ENCODE measurements at places on chromosomes 11 and 22.

GRCh38 chr11:33753304-33753967, 17.2 kb upstream of the CD59 start:
- DNase-seq = peak; percentile 15

GRCh38 chr11:111359223-111360149, 19.6 kb downstream of the POU2AF1 start:
- DNase-seq = no peak

DNA sequence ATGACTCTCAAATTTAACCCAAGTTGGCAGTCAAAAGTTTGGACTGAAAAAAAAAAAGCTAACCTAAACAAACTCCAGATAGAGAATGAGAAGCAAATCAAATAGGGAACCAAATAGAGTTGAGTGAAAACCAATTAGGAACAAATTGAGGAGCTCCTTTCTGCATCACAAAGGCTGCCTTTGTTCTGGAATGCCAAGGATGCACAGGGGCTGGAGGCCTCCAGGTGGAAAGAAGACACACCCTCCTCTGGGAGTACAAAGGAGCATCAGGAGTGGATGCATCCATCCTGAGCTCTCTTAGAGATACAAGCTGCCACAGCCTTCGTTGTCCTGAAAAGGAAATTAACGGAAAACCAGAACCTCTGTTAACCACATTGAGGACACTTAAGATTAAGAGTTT, 73.3 kb downstream of the MRGPRX1 start:
- no peak for DNase-seq

DNA sequence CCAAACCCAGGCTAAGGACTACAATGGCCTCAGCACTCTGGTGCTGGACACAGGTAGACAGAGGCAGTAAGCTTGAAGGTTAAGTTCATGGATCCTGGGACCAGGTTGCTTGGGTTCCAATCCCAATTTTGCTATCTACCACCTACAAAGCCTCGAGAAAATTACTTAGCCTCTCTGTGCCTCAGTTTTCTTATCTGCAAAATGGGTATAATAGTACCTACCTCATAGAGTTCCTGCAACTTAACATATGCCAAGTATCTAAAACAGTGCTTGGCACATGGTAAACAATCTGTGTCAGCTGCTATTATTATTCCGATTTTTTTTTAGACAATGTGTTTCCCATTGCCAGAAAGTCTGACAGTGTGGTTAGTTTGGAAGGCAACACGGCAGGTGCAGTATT, 37.5 kb downstream of the SYN3 start:
- DNase-seq = no peak

GRCh38 chr11:123086305-123086704, 24.4 kb upstream of the HSPA8 start:
- DNase-seq = peak; percentile 84

GRCh38 chr11:46353698-46354097, 6.4 kb downstream of the DGKZ start:
- no peak for DNase-seq

- DNase-seq = no peak
Observed at GRCh38 chr11:8757047-8757446, 74.5 kb downstream of the RPL27A start.

DNA sequence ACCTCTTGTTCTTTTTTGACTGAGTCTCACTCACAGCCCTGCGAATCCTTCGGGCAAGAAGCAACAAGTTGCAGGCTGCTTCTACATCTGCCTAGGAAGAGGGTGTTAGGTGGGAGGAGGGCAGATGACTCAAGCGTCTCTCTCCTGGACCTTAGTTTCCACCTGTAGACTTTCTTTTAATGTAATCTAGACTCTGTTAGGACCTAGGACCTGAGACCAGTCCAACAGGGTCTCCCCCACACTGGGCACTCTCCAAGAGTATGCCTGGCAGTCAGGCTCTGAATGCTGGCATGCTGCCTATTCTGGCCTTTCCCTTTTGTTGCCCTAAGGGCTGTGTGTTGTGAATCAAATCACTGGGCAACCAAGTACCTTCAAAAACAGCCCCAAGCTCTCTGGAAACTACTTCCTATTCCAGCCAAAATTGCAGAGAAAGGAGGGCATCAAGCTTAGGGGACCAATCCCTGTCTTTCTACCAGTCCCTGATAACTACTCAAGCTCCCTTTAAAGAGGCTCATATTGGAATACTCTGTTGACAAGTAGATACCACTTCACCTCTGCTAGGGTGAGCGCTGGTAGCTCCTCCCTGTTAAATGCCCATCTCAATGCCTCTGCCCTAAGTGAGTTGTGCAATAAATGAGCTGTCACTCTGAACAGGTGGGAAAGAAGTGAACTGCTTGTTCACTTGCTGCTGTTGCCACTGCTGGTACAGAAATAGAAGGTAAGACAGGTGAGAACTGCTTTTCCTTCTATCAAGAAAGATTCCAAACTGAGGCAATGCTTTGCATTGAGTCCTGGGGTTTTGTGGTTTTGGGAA, at the start of gene BBOX1:
Gene BBOX1 (plus strand): TSS at position 514 of the 814 bp plus-strand sequence. CDS start 14,616 bp downstream, outside the sequence.
- DNase-seq = no peak

DNA sequence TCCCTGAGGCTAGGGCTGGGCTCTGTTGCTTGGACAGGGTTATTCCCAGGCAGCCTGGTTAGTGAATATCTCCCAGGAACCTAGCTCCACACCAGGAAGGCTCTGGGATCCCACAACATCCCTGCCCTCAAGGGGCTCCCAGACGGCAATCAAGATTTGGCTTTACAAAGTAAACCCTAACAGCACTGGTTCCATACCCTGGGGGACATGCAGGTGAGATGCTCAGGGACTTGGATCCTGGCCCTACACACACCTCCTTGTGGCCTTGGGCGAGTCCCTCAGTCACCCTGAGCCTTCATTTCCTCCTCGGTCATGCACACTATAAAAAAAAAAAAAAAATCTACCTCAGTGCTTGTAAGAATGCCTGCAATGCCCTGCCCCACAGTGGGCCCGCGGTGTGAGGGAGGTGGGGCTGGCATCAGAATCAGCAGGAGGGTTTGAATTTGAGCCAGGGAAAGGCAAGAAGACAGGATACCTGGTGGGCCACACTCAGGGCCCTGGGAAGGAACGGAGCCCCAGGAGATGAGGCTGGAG, 86.3 kb downstream of the MORC2 start:
- DNase-seq = no peak

- DNase-seq = peak; percentile 5
Observed at GRCh38 chr11:3134651-3135480, 30.2 kb downstream of the OSBPL5 start.

GRCh38 chr11:107018219-107018901, at the start of gene GUCY1A2:
Gene GUCY1A2, minus strand, starts transcription at chr11:107018476. Its CDS starts 421 bp downstream, at chr11:107018055.
- peak; percentile 6 for DNase-seq

DNA sequence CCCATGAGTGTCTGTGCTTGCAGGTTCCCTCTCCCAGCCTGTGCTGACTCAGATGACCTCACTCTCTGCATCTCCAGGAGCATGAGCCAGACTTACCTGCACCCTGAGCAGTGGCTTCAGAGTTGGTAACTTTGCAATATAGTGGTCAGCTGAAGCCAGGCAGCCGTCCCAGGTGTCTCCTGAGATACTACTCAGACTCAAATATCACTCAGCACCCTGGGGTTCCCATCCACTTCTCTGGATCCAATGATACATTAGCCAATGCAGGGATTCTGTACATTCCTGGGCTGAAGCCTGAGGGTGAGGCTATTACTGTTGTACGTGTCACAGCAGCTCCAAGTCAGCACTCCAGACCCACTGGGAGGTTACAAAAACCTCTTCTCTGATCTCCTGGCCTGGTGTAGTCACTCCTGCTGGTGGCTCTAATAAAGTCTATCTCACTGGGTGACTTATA, 87.8 kb upstream of the TOP3B start:
- DNase-seq = no peak

DNA sequence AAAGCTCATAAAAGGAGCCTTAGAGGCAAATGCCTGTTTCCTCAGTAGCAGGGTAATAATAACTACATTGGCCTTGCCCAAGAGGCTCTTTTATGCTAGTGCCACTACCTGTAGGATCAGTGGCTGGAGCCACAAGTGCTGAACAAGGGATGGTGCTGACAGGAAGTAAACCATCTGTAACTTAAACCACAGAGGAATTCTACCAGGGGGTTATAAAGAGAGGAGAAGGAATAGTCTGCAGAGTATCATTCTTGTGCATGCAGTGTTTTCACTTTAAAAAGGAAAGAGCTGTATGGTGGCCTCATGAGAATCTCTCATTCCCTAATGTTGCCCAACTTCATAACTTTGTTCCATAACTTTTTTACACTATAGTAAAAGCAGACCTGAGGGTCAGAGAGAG, 168.1 kb downstream of the DBX1 start:
- no peak for DNase-seq

DNA sequence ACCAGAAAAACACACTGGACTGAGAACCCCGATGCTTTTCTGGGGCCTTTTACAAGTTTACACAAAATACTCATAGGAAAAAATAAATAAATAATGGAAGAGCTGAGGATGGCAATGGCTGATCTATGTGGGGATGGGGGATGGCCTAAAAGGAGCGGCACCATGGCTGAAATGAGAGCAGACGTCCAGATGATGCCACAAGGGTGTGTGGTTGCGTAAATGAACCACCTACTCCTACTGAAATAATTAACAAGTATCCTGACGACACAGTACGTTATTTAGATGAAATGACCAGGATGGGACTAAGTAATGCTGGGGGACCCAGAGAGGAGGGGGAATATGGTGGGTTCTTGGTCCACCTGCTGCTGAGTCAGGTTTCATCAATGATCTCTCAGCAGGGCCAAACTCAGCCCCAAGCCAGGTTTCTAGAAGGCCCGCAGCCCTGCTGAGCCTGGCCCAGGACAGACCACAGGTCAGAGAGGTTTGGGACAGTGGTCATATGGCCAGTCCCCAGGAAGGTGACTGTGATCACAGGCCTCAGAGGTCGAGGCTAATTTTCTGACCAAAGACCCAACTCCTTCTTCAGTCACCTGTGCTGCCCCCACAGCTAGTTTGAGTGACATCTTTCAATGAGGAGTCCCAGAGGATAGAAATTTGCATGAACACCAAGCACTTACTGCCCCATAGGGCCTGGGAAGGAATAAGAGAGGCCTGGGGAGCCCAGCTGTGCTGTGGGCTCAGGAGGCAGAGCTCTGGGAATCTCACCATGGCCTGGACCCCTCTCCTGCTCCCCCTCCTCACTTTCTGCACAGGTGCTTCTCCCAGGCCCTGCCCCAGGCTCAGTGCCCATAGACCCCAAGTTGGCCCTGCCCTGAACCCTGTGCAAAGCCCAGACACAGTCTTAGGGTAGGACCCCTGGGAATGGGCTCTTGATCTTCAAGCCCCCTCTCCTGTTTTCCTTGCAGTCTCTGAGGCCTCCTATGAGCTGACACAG, 76.3 kb upstream of the IGLL5 start:
- DNase-seq = no peak

- DNase-seq = no peak
Observed at GRCh38 chr11:48037709-48038468, 57.5 kb downstream of the PTPRJ start.

GRCh38 chr11:66268952-66269905, 790 bp downstream of the RAB1B start:
- DNase-seq = no peak

GRCh38 chr22:37968452-37969251, 15.2 kb downstream of the POLR2F start:
- no peak for DNase-seq

All from T-helper 2 cell (primary cell).